ENCODE measurements at places on chromosomes 11 and 22.

GRCh38 chr11:30481796-30482195 lies 104.4 kb downstream of the MPPED2 start:
- DNase-seq: no peak

DNA sequence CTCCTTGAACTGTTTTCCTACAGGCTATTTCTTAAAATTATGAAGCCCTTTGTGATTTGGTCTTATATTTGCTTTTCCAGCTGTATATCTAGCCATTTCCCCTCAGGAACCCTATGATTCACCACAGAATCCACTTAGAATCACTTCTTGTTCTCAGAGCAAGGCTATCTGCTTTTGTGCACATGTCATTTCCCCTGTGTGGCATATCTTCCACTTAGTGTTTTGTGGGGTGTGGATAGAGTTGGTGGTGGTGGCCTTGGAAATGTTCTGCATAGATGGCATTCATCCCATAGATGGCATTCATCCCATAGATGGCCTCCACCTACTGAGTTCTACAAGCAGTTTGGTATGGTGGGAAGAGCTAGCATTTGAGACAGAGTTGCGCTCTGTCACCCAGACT lies 44.7 kb downstream of the SWAP70 start:
- DNase-seq: no peak

DNA sequence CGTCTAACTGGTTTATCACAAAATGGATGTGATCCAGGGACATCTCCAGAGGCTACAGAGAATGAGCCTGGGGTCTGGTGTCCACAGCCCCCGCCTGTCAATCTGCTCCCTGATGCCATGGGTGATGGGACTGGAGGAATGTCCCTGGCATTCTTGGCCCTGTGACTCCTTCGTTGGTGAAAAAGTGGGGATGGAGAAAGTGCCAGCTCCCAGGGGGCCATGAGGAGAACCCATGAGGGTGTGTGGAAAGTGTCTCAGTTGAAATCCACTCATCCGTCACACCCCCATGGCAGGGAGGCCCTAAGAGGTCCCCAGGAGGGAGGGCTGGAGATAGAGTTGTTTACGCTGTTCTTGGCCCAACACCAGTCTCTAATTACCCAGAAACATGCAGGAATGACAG lies 322.0 kb downstream of the CTTN start:
- DNase-seq: no peak

- no peak for DNase-seq
Observed at GRCh38 chr11:67006029-67006884, 16.7 kb upstream of the SYT12 start.

GRCh38 chr22:22666307-22667091 lies 22.1 kb downstream of the GGTLC2 start:
- DNase-seq: peak; percentile 49

DNA sequence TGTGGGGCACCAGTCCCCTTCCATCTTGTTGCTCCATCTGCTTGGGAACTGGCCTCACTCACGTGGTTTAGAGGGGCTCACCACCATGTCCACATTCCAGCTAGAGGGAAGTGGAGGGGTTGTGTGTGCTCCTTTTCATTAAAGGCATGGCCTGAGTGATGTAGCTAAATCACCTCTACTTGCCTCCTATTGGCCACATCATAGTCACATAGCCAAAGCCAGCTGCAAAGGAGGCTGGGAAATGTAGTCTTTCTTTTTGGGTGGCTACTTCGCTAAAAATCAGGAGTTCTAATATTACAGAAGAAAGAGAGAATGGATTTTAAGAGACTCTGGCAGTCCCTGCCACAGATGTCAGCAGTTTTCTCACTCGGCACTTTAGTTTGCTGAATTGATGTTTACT lies 63.0 kb upstream of the ALX4 start:
- DNase-seq: no peak

DNA sequence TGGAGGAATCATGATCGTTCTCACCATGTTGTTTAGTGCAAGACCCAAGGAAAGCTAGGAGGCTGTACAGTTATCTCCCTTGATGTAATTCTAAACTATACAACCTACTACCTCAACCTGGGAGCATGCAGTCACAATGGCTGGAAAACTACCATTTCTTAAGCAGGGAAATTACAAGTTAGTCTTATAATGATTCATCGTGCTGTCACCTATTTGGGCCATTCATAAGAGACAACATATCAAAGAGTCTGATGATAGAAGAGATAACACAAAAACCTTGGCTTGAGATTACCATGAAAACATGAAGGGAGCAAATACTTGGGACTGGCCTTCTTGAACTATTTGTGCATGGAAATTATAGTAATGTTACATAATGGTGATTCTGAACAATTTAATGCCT lies 30.5 kb upstream of the BLID start:
- no peak for DNase-seq

- DNase-seq: no peak
Observed at GRCh38 chr11:68977781-68978625, 2.8 kb downstream of the MRGPRD start.

DNA sequence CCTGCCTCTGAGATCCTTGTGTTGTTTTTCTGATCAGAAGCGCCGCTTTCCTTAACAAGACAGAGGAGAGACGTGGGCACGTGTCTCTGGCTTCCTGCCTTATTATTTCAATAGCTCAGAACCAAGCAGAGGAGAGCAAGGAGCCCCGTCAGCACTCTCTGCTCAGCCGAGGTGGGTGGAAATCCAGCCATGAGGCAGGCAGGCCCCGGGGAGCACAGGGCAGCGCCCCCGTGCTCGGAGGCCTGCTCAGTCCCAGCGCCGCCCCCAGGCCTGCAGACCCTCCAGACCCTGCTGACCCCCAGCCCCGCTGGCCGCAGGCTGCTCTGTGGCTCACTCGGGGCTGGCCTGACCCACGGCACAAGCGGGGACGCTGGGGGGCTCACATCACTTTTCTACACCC lies 162.8 kb downstream of the BRD1 start:
- DNase-seq: no peak

DNA sequence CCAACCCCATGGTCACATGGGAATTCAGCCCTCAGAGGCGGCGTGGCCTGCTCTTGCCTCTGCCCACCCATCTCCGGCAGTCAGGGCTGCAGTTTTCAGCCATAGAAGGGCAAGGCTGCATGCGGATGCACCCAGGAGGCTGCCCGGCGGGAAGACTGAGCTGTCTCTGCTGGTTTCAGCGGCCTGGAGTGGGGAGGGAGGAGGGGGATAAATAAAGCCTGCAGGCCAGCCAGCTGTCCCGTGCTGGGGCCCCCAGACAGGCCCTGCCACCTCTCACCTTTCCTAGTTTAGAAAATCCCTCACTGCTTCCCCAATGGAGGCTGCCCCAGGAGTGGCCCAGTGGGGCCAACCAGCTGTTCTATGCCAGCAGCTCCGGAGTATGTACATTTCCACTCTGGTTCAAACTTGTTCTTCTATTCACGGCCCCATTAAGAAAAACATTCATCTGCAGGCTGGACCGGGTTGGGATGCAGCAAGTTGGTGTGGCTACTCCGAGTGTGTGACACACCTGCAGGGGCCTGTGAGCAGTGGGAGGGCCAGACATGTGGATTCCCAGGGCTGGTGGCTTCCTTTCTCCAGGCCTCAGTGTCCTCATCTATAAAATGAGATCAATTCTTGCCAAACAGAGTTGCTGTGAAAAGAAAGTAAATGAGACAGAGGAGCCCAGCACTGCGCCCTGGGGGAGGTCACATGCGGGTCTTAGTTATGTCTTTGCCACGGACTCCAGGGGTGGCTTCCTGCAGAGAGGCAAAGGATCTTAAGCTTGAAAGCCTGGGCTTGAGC lies 5.0 kb downstream of the MICALL1 start:
- DNase-seq: no peak

GRCh38 chr11:58562375-58562800 lies 13.3 kb downstream of the LPXN start:
- DNase-seq: no peak

- DNase-seq: no peak
Observed at GRCh38 chr11:64333556-64333955, 6.4 kb upstream of the CCDC88B start.

DNA sequence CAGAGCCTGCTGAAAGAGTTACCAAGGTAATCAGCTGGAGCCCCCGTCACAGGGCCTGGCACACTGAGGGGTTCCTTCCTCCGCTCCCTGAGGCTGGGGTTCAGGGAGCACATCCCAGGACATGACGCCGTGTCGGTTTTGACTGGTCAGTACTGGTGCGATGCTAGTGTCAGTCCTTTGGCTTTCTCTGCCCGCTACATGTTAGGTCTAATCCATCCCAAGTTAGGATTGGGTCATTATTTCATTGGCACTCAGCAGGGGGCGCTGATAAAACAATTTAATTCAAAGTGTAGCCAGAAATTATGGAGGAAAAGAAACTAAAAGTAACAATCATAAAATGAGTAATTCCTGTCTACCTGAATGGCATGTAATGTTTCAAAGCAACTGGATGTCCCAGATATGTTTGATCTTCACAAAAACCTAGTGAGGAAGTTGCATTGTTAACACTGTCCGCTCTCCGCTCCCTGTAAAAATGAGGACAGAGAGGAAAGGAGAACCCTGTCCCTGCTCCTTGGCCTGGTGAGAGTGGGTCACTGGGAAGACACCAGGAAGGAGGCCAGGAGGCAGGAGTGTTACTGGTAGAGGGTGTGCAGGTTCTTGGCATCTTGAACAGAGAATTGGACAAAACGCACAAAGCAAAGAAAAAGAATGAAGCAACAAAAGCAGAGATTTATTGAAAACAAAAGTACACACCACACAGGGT lies 27.1 kb downstream of the TSKU start:
- no peak for DNase-seq

GRCh38 chr22:16847271-16847670 lies 22.1 kb upstream of the XKR3 start:
- no peak for DNase-seq

DNA sequence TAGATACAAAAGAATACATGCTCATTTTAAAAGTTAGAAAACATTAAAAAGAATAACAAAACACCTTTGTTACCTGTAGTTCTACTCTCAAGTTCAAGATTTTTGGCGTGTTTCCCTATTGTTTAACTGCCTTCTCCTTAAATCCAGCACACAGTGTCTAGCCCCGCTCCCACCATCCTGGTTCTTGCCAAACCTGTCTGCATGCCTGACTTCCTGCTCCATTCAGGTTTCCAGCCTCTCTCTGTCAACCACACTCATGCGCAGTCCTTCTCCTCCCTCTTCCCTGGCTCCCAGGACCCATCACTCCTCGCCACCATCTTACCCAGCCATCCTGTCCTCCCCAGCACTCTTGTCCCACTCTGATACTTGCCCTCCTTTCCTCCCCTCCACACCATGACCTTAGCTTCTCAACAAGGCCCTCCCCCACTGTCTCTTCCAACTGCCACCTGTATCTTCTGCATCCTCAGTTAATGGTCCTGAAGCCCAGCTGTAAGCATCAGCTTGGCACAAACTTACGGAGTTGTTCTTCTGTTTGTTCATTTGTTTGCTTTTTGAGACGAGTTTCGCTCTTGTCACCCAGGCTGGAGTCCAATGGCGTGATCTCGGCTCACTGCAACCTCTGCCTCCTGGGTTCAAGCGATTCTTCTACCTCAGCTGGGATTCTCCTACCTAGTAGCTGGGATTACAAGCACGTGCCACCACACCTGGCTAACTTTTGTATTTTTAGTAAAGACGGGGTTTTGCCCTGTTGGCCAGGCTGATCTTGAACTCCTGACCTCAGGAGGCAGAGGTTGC lies 7.5 kb upstream of the MYH9 start:
- no peak for DNase-seq

DNA sequence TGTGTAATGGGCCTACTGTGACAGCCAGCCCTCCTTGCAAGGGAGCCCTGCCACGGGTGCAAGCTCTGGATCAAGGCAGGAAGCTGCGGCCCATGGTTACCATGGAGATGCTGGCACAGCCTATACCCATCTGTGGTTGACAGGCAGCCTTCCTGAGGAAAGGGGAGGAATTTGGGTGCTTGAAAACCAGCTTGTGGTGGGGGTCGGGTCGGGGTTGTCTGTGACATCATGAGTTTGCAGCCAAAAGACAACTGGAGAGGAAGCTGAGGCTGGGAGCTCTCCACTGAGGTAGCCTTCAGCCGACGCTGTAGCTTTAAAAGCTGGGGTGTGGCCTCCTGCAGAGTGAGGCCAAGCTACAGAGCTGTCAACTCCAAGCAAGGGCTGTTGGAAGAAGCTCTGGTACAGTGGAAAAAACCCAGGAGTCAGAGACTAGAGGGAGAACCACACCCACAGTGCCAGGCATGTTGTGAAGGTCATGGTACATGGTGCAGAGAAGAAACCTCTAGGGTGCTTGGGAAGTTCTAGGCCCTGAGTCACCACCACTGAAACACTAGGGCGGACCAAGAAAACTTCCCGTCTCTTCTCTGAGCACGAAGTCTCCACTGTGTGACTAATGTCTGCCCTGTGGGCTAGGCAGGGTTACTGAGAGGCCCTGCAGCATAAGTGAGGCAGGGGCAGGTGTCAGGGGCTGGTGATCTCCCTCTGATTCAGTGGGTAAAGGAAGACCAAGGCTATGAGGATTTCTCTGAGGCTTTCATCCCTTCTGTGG lies 10.8 kb upstream of the LDHA start:
- no peak for DNase-seq

GRCh38 chr11:106391771-106392420 lies 314.4 kb downstream of the AASDHPPT start:
- no peak for DNase-seq

GRCh38 chr11:12815129-12815480 lies 140.9 kb downstream of the TEAD1 start:
- DNase-seq: no peak

- DNase-seq: no peak
Observed at GRCh38 chr11:122028545-122028944, 87.5 kb downstream of the BLID start.

DNA sequence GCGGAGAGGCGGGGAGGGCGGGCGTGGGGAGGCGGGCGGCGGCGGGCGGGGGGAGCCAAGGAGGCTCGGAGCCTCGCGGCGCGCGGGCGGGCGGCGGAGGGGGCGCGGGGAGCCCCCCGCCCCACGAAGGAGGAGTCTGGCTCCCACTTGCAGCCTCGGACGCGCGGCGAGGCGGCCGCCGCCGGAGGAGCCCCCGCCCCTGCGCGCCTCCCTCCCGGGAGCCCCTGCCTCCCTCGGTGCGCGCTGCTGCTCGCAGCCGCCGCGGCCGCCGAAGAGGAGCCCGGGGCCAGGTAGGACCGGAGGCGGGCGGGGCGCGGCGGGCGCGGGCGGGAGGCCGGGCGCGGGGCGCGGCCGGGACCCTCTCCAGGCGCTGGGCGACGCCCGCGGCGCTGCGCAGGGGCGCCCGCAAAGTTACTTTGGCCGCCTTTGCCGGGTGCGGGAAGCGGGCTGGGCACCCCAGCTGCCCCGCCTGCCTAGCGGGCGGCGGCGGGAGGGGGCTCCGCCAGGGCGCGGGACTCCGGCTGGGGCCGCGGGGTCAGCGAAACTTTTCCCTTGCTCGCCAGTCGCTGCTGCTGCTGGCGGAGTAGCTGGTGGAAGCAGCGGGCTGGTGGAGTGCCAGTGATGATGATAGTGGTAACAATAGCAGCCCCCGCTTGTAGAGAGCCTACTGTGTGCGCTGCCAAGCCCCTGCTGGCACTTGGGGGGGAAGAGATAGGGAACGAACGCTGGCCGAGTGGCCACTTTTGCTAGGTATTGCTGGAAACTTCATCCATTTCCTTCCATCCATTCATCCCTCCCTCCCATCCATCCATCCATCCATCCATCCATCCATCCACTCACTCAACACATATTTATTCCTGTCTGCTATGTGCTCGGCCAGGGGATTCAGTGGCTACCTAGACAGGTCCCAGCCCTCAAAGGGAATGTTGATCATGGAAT lies at the start of gene MPPED1:
Gene MPPED1 (plus strand): TSS at position 146 of the 939 bp plus-strand sequence. CDS start 12,972 bp downstream, outside the sequence.
- DNase-seq: peak; percentile 62
